ENCODE measurements at places on chromosomes 6 and 20.

DNA sequence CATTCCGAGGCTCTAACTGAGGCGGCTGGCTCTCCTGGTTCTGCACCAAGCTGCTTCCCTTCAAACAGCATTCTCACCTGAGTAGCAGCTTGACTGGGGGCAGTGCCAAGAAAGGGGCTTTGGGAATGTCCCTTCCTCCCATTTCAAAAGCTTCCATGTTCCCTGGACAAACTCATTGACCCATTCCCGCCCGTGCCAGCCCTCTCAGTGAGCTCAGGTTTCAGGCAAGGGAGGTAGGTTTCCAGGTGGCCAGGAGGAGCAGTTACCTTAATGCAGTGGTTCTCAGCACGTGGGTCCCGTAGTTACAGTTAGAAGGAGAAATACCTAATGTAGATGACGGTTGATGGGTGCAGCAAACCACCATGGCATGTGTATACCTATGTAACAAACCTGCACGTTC, 135.2 kb downstream of the ELOVL4 start:
- H3K4me3 ChIP-seq, result no peak overlapping the region
- peaks cover 10% of the 10 kb centered on the region for H3K27me3 ChIP-seq
- no peaks in the 10 kb centered on the region for H3K36me3 ChIP-seq
- no peaks in the 10 kb centered on the region for H3K4me1 ChIP-seq
- H3K27ac ChIP-seq, result no peak overlapping the region

GRCh38 chr6:88538840-88539239, 372.7 kb upstream of the CNR1 start:
- H3K27ac ChIP-seq, result no peak overlapping the region
- no peak overlapping the region for H3K4me3 ChIP-seq
- no peaks in the 10 kb centered on the region for H3K4me1 ChIP-seq
- no peak for DNase-seq
- no peaks in the 10 kb centered on the region for H3K36me3 ChIP-seq
- no peaks in the 10 kb centered on the region for H3K27me3 ChIP-seq

GRCh38 chr6:131382631-131383030, 190.4 kb upstream of the ARG1 start:
- DNase-seq, result no peak
- H3K4me3 ChIP-seq, result no peak overlapping the region
- H3K27ac ChIP-seq, result no peak overlapping the region
- H3K27me3 ChIP-seq, result no peaks in the 10 kb centered on the region

- H3K4me1 ChIP-seq, result no peaks in the 10 kb centered on the region
- no peak overlapping the region for H3K4me3 ChIP-seq
- H3K36me3 ChIP-seq, result no peaks in the 10 kb centered on the region
- no peak overlapping the region for H3K27ac ChIP-seq
Observed at GRCh38 chr6:9659848-9660247, 755.0 kb downstream of the TFAP2A start.

- peaks cover 60% of the 10 kb centered on the region for H3K27me3 ChIP-seq
- H3K27ac ChIP-seq, result no peak overlapping the region
- H3K36me3 ChIP-seq, result no peaks in the 10 kb centered on the region
Observed at GRCh38 chr6:131954059-131954774, 3.0 kb upstream of the CCN2 start.

DNA sequence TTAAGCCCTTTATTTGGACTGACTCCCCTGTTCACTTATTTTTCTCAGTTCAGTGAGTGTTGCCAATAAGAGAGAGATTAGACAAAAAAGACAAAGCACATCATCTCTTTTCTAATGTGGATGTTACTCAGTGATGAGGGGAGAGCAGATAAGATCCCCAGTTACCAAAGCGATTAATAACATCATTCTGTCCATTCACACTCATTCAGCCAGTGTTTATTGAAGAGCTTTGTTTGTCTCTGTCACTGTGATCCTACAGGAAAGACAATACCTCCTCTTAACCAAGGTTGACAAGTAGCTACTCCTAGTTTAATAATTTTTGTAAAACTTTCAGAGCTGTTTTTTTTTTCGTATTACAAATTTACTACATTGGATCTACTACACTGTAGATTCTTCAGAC, 163.0 kb downstream of the EYA4 start:
- H3K27ac ChIP-seq, result no peak overlapping the region
- H3K36me3 ChIP-seq, result no peaks in the 10 kb centered on the region
- DNase-seq, result no peak
- no peaks in the 10 kb centered on the region for H3K27me3 ChIP-seq
- no peak overlapping the region for H3K4me3 ChIP-seq
- H3K4me1 ChIP-seq, result no peaks in the 10 kb centered on the region

DNA sequence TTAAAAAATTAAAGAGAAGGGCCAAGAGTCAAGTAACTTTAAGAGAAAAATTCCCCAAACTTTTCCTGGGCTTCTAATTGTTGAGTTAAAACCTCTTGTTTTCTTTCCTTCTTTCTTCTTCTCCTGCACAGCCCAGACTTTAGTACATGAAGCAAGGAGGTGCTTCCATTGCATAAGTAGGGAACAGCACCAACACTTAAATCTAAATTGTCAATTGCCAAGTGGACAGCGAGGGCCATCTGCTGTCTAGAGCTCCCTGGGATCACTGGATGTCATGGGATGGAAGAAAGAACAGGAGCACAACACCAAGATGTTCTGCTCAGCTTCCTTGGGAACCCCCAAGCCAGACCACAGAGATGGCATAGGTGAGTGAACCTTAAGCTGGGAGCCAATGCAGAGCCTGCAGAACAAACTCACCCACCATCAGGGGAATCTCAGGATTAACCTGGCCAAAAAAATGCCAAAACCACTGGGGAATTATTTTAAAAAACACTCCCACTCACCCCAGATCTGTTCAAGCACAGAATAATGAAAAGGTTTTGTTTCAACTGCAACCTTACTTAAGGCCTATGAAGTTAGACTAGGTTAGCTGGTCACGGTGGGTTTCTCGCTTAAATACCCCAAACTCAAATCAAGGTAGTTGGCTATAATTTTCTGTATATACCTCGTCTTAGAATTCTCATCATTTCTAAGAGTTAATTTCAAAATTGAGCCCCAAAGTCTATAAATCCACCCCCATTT, 67.8 kb downstream of the TNFRSF21 start:
- H3K4me1 ChIP-seq, result peaks cover 3% of the 10 kb centered on the region
- H3K27ac ChIP-seq, result no peak overlapping the region
- H3K4me3 ChIP-seq, result peak overlapping the region; percentile 9
- H3K27me3 ChIP-seq, result no peaks in the 10 kb centered on the region

GRCh38 chr6:113755449-113756289, 101.5 kb upstream of the MARCKS start:
- no peak overlapping the region for H3K27ac ChIP-seq
- no peak overlapping the region for H3K4me3 ChIP-seq
- H3K27me3 ChIP-seq, result no peaks in the 10 kb centered on the region
- H3K4me1 ChIP-seq, result no peaks in the 10 kb centered on the region
- no peak for DNase-seq

- no peaks in the 10 kb centered on the region for H3K36me3 ChIP-seq
- no peak overlapping the region for H3K4me3 ChIP-seq
- no peaks in the 10 kb centered on the region for H3K27me3 ChIP-seq
- H3K27ac ChIP-seq, result no peak overlapping the region
- H3K4me1 ChIP-seq, result no peaks in the 10 kb centered on the region
Observed at GRCh38 chr6:4327841-4328240, 192.5 kb upstream of the ECI2 start.

DNA sequence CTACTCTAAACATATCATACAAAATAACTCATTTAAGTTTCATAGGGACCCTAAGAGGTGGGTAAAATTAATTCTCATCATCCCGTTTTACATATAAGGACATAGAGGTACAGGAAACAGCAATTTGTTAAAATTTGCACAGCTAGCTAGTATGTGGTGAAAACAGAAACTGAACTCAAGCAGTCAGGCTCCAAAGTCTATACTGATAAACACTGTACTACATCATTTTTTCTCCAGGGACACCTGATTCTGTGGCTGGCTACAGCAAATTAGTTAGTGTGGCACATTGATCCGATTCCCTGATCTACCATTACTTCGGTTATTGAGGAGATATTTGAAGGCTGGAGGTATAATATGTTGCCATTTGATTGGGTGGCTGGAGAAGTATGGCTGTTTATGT, 36.2 kb upstream of the E2F3 start:
- H3K36me3 ChIP-seq, result peaks cover 11% of the 10 kb centered on the region
- DNase-seq, result no peak
- peaks cover 52% of the 10 kb centered on the region for H3K4me1 ChIP-seq
- peaks cover 3% of the 10 kb centered on the region for H3K27me3 ChIP-seq
- H3K4me3 ChIP-seq, result peak overlapping the region; percentile 75

DNA sequence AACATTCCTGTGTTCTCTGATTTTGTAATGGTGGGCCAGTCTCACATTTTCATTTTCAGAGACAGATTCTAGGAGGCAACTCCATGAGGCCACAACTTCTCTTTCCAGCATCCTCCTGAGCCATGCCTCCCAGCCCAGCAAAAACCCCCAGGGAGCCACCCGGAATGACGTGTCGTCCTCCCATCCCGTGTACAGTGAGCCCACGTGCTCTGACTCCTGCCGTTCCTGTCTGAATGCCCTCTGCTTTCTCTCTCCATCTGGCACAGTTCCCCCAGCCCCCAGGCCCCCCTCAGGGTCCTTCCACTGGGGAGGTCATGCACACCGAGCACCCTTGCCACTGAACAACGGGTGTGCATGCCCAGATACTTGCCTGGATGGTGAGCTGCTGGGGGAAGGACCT, 38.0 kb downstream of the C20orf203 start:
- H3K27me3 ChIP-seq, result peaks cover 2% of the 10 kb centered on the region
- H3K4me3 ChIP-seq, result no peak overlapping the region
- H3K4me1 ChIP-seq, result no peaks in the 10 kb centered on the region
- no peaks in the 10 kb centered on the region for H3K36me3 ChIP-seq

- DNase-seq, result no peak
- H3K36me3 ChIP-seq, result peaks cover 32% of the 10 kb centered on the region
- peak overlapping the region; percentile 6 for H3K4me3 ChIP-seq
- no peak overlapping the region for H3K27ac ChIP-seq
Observed at GRCh38 chr20:50540620-50541605, 30.7 kb downstream of the PTPN1 start.

DNA sequence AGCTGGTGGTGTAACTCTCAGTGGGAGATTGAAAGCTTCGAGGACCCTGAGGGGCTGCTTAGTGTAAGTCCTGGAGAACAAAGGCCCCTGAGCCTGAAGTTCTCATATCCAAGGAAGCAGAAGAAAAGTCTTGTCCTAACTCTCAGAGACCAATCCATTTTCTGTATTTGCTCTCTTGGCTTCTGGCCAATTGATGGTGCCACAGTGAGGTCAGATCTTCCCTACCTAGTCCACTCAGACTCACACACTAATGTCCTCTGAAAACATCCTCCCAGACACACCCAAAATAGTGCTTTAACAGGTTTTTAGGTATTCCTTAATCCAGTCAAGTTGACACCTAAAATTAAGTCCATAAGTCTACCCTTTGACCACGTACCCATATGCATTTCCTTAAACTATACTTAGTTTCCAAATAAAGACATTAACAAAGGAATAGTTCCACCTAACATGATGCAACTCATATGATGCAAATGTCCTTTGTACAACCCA, 29.4 kb downstream of the ZNF292 start:
- DNase-seq, result no peak
- H3K4me3 ChIP-seq, result no peak overlapping the region
- H3K4me1 ChIP-seq, result peaks cover 29% of the 10 kb centered on the region
- no peaks in the 10 kb centered on the region for H3K27me3 ChIP-seq

GRCh38 chr6:142293121-142293520, 8.7 kb upstream of the ADGRG6 start:
- DNase-seq, result no peak
- H3K36me3 ChIP-seq, result no peaks in the 10 kb centered on the region
- no peak overlapping the region for H3K27ac ChIP-seq
- peaks cover 8% of the 10 kb centered on the region for H3K27me3 ChIP-seq
- no peak overlapping the region for H3K4me3 ChIP-seq

DNA sequence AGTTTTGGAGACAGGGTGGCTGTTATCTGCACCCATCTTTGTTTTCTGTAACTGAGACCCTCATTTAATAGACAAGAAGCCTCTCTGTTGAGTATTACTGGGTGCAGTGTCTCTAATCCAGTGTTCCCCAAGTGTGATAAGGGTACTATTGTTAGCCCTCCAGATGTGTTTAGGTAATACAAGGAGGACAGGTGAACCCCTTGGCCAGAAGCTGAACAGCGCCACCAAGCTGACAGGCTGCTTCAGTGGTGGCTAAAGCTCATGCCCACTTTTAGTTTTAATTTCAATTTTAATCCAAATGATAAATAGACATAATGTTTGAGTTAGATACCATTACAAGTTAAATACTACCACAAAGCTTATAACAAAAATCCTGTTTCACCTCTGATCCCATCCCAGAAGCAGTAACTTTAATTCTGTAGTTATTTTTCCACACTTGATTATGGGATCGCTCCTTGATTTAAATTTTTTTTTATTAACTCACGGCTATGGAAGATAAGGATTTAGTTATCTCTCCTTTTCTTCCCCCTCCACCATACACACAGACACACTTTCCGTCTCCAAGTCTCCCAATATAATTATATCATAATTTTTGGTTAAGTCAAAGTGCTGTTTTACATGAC, 8.4 kb upstream of the STK35 start:
- peaks cover 18% of the 10 kb centered on the region for H3K27me3 ChIP-seq
- no peak overlapping the region for H3K4me3 ChIP-seq
- peaks cover 3% of the 10 kb centered on the region for H3K4me1 ChIP-seq
- H3K27ac ChIP-seq, result no peak overlapping the region
- no peak for DNase-seq

GRCh38 chr20:52619671-52620070, 352.5 kb upstream of the TSHZ2 start:
- no peak for DNase-seq
- no peaks in the 10 kb centered on the region for H3K27me3 ChIP-seq
- H3K36me3 ChIP-seq, result no peaks in the 10 kb centered on the region

GRCh38 chr6:4459032-4459431, 317.2 kb upstream of the CDYL start:
- no peak for DNase-seq
- no peak overlapping the region for H3K27ac ChIP-seq

DNA sequence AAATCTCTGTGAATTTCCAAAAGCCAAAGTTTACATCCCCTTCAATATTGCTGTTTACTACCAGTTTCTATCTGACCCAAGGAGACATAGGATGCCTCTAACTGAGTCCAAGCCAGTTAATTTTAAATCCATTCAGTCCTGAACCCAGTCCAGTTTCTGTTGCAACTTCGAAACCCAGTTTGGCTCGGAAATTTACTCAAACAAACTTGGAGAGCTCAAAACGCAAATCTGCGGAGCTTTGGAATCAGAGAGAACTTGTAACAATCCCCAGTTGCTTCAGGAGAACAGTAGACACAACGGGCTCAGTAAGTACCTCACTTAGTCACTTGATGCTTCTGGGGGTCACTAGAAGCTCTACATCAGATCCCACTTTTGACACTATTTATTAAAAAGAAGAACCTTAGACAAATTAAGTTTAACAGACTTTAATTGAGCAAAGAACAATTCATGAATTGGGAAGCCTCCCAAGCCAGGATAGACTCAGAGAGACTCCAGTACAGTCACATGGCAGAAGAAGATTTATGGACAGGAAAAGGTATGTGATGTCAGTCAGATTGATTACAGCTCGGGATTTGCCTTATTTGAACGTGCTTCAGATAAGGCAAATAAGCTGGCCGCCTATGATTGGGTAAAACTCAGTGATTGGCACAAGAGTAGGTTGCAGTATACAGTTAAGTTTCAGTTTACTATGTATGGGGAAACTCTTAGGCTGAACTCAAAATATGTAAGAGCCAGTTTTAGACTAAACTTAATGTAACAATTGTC, 118.0 kb downstream of the RFPL4B start:
- no peaks in the 10 kb centered on the region for H3K4me1 ChIP-seq
- H3K27ac ChIP-seq, result no peak overlapping the region
- H3K36me3 ChIP-seq, result no peaks in the 10 kb centered on the region
- H3K27me3 ChIP-seq, result no peaks in the 10 kb centered on the region
- H3K4me3 ChIP-seq, result no peak overlapping the region
- no peak for DNase-seq

GRCh38 chr20:49663112-49663511, 50.6 kb downstream of the B4GALT5 start:
- DNase-seq, result no peak
- H3K27me3 ChIP-seq, result no peaks in the 10 kb centered on the region

Measured in T-helper 2 cell treated with Interferon-gamma antibody and Interleukin-4, amounts not matched to agents 5 μg/mL and 100 μg/mL, for 36 hours (primary cell).